ENCODE measurements at places on chromosomes 12 and 14.

DNA sequence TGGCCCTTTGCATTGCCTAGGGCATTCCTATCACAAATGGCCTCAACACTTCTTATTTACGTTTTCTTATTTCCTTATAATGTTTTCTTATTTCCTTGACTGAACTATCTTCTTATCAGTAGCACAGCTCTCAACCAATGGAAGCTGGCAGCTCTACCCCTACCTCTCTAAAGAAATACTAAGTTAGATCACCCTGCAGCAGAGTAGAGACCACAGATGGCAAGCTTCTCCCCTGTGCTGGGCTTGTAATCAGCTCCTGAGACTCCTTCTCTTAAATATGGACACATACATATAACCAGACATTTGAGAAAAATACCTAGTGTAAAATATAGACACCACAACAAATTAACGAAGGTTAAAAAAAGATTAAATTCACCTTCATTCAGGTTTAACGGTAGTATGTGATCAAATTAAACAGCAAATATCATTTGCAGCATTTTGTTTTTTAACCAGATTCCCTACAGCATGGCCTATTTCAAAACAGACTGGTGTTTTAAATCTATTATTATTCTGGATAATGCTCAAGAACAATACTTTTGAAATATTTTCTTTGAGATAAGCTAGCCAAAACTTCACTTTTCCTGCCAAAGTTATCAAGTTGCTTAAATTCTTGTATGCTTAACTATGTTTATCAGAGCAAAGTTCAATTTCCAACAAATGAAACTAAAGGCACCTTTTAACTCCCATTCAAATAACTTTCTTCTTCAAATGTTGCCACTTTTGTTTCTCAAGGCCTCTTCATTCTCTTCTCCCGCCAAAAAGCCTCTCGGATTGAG is 54.3 kb downstream of the SLC41A2 start:
- DNase-seq = no peak

DNA sequence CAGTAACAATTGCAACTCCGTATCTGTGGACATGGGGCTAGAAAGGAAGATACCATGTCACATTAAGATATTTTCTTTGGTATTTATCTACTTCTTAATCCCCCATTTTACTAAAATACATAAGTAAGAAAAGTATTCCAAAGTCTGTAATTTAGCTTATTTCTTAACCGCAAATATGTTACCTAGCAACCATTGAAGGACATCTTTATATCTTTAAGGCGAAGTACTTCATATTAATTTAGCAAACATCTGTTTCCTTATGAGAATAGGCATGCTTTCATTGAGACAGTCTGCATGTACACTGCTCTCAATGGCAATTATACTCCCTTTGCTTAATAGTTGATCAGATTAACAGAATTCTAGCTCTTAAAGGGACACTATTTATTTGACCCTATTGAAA is 88.8 kb downstream of the NAV3 start:
- no peak for DNase-seq

DNA sequence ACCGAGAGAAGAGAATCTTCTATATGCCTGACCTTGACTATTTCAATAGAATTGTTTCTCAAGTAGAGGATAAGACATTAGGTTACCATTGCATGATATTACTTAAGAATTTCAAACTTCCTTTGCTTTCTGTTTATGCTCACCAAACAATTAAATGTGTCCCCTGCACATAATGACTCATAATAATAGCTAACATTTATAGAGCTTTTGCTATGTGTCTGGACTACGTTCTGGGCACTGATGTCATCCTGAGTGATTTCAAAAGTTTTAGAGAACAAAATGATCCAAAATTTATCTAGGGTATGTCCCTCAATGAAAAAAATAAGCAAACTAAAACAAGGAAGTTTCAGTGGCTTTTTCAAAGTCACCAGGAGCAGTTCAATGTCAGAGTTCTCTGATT is 38.8 kb downstream of the SLC15A5 start:
- no peak for DNase-seq

GRCh38 chr12:53180931-53181645 is 363 bp upstream of the CSAD start:
- no peak for DNase-seq

DNA sequence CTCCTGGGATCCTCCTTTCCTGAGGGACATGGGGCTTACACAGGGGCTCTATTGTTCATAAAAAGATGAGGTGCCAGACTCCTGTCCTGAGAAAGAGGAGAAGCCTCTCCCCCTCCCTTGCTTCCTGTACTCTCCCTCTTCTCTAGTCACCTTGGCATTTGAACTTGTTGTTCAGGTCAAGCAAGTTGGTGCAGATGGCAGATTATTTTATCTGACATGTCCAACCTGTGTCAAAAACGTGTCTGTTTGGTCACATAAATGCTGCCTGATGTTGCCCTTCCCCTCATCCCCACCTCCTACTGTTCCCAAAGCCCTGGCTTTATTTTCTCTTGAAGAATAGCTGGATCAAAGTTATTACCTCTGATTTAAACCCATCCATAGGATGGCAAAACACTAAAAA is 154.8 kb downstream of the TMX1 start:
- DNase-seq = peak; percentile 76

- DNase-seq = peak; percentile 34
Observed at GRCh38 chr14:23523229-23524016, 28.1 kb downstream of the ZFHX2 start.
